Stimulated activated CD4-positive, alpha-beta T cell treated with anti-CD3 and anti-CD28 coated beads, TNF-alpha, amount 100 ng/mL, for 1 hour (primary cell): ENCODE measurements at places on chromosomes 2 and 18.

DNA sequence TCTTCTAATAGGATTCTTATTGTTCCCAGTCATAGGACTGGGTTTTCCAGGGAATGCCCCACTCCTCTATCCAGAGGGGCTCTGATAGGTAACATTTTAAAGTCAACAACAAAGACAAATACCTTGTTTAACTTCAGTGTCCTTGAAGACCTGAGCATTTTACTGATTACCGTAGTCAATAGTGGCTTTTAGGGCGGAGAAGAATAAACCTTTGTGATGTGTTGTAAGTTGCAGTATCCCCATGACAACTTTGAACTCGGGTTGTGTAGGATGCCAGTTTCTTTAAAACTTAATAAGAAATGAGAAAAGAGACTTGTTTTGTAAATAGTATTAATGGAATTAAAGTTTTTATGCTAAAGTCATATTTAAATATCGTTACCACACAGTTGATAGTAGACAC, 6.0 kb downstream of the GATA6 start:
- no peak for DNase-seq

GRCh38 chr18:23547846-23548245, 38.5 kb downstream of the NPC1 start:
- no peak for DNase-seq

DNA sequence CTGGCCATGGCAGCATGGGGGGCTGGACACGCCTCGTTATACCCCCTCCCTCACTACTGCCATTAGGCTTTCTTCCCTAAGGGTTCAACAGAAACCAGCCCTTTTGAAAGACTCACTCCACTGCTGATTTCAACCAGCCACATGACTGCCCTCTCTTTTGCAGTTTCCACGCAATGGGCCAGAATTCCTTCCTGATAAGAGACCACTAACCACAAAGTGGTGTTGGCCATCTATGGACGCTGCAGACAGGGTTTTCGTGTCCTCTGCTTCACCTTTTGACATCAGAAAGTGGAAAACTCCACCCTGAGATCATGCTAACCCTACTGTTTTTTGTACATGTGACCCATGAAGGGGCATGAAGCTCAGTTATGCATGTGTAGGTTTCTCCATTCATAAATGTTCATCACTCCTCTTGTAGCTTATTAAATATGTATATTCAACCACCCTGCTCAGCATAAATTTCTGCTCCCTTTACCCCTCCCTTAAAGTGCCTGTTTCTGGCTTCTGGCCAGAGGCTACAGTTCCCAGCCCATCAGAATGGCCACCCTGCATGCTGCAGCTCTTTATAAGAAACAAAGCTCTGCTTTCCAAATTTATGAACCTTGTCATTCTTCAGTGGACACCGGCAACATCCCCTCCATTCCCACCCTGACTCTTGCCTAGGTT, 106.6 kb upstream of the MSH6 start:
- DNase-seq = no peak

DNA sequence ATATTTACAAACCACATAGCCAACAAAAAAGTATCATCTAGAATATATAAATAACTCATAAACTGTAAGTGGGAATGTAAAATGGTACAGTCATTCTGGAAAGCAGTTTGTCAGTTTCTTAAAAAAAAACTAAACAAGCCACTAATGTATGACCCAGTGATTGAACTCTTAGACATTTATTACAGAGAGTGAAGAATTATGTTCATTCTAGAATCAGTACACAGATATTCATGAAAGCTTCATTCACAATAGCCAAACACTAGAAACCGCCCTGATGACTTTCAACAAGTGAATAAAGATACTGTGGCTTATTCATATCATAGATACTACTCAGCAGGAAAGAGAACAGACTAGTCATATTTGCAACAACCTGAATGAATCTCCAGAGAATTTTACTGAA, 1541.5 kb downstream of the LRP1B start:
- no peak for DNase-seq

- no peak for DNase-seq
Measured at GRCh38 chr2:228590681-228591080, 409.2 kb upstream of the SPHKAP start.

GRCh38 chr2:66536997-66537396, 102.1 kb downstream of the MEIS1 start:
- DNase-seq = no peak

- no peak for DNase-seq
Measured at GRCh38 chr2:3193443-3194330, 183.9 kb downstream of the EIPR1 start.

DNA sequence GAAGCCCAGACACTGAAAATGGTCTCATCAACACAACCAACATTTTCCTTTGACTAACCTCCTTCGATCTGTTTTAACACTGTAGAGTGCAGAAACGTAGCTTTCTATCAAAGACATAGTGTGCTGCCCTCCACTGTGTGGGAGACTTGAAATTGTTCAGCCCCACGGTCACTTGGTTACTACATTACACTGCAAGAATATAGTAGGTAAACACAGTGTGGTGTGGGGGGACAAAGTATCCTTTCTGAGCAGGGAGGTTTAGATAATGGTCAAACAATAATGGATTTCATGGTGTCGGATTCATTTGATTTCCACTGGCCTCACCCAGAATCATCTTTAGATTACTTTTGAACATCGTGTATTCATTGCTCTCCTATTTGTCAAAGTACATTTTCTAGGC, 181.0 kb downstream of the ERBB4 start:
- no peak for DNase-seq

DNA sequence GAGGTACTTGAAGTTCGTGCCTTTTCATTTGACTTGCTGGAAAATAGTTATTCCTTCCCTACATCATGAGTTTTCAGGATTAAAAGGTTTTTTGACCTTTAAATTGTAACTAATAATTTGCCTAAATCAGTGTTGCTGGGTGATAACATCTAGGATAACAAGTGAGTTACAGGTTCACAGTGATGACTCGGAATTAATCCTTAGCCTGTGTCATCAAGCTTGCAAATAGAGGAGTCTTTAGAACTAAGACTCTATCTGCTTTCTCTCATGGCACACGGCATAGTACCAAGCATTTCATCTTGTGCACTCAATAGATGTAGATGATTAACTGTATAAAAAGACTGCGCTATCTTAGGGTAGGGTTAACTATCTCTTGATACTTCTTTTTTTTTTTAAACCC, 79.5 kb downstream of the CAMKMT start:
- DNase-seq = no peak

DNA sequence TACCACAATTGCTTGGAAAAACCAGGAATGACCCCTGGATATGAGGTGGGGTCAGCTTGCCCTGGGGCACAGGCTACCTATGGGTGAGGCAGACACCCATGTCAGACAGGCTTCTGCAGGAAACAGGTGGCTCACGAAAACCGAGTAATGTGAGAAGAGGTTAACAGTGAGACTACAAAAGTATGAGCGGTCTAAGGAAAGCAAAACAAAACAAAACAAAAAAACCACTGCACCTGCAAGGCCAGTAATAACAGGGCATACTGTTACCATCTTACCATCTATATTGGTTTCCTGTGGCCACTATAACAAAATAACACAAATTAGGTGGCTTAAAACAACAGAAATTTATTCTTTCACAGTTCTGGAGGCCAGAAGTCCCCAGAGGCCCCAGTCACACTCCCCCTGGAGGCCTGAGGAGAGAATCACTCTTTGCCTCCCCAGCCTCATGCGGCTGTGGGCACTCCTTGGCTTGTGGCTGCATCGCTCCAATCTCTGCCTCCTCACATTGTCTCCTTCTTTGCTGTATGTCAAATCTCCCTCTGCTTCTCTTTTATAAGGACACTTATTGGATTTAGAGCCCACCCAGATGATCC, 86.6 kb upstream of the EPC2 start:
- no peak for DNase-seq

GRCh38 chr2:106161938-106162820, 31.9 kb downstream of the UXS1 start:
- DNase-seq = no peak

- no peak for DNase-seq
Measured at GRCh38 chr2:109486711-109487535, 126.8 kb downstream of the SEPTIN10 start.

GRCh38 chr18:58966704-58967103, 102.0 kb downstream of the ZNF532 start:
- DNase-seq = no peak

DNA sequence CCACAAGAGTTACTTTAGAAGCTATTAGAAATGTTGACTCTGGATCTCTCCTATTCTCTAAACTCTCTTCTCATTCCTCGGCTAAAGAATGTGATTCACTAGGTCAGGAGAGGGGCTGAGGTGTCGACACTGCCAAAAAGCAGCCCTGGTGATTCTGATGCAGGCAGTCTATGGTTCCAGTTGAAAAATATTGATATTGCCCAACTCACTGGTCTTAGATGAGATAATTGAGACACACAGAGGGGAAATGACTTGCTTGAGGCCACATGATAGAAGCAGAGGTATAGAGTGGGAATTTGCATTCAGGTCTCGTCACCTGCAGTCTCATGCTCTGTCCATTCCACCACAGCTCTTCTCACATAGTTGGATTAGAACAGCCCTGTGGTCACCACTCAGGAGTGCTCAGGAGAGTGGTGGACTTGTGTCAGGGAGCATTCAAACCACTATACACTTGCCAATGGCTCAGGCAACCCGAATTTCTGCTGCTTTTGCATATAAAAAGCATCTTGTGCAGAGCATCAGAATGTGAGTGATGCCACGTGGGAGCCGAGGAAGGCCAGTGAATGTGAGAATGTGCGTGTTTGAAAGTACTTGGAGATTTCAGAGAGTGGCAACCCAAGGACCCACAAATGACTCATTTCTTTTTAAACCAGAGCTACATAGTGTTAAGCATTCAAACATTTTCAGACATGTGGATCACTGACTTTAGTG, 65.1 kb upstream of the CTLA4 start:
- DNase-seq = no peak

- no peak for DNase-seq
Measured at GRCh38 chr2:20129331-20130159, 78.1 kb upstream of the LAPTM4A start.

- no peak for DNase-seq
Measured at GRCh38 chr2:133977405-133977804, 276.5 kb upstream of the MGAT5 start.

DNA sequence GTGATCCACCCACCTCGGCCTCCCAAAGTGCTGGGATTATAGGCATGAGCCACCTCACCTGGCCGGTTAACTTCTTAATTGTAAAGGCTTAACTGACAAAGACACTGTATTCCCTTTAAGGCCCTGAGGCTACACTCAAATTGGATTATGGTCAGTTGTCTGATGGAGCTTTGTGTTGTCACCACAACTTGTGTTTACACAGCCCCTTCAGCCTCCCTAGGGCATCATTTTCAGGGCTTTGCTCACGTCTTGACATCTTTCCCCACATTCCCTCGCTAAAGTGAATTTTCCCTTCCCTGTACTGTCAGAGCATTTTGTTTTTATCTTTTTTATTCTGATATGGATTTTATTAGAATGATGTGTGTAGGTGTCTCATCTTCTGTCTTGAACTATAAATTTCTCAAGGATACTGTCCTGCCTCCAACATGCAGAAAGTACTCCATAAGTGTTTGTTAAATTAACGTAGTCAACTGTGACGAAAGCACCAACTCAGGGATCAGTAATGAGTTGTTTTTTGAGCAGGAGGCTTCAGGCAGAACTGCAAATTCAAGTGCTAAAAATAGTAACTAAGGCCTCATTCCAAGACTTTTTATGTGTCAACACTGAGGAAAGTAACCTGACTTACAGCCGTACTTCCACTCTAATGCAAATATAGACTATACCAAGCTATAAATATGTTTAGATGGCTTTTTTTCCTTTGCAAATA, 77.1 kb upstream of the NARS1 start:
- DNase-seq = no peak

- DNase-seq = no peak
Measured at GRCh38 chr2:64143169-64144056, 807 bp downstream of the PELI1 start.

DNA sequence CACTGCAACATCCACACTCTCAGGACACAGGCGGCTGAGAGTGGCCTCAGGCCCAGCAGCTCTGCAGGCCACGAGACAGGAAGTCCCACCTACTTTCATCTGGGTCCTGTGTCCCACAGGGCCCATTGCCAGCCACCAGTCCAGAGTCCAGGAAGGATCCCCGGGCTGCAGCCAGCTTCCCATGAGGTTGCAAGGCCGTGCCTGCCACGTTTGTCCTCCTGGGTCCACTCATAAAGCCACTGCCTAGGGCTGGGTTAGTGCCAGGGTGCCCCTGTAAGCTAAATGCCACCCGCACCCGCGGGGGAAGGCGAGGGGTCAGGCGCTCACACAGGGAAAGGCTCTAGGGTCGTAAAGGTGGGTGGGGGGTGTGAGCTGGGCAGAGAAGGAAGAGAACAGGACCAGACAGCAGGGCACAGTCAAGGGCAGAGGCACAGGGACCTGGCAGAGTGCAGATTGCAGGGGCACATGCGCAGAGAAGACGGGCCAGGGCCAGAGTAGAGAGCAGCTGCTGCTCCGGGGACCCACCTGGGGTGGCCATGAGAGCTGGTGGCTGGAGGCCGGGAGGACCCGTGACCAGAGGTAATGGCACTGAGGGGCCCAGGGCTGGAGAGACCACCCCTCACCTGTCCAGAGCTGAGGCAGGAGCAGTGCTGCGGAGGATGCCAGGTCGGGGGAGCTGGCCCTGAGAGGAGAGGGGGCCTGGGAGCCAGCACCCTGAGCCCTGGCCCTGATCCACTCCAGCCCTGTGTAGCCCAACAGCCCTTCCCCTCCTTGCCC, 8.0 kb downstream of the AGXT start:
- DNase-seq = no peak

DNA sequence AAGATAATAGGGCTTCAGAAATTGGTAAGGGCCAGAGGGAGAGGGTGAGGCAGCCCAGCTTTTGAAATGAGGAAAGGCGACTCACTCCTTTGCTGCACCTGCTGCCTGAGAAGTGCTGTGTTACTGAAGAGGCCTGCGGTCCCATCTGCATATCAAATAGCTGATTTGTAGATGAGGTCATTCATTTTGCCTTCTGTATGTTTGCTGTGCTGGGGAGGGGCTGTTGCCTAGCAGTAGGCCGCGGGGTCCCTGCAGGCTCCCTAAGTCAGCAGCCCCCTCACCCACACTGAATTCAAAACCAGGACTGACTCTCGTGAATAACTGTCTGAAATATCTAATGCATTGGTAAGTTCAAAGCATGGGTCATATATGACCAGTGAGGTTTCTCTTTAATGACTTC, 377.2 kb downstream of the SOX11 start:
- DNase-seq = no peak
